MCF 10A (cell line): ENCODE measurements at places on chromosomes 1 and 21. TPM values are rescaled to one million over a fixed set of nuclear protein-coding genes. Genes with fewer than 3 reads are reported as not detected.
A peak's percentile ranks its signal among the peaks of the same experiment; 100 is the strongest.

- no peak for DNase-seq
- H3K27me3 ChIP-seq: no peaks in the 10 kb centered on the region
- H3K4me3 ChIP-seq: no peak overlapping the region
- no peaks in the 10 kb centered on the region for H3K36me3 ChIP-seq
These were observed 44.2 kb upstream of the ZNF326 start for GRCh38 chr1:89950703-89951102.

- H3K4me1 ChIP-seq: peaks cover 10% of the 10 kb centered on the region
- no peak overlapping the region for H3K4me3 ChIP-seq
- DNase-seq: no peak
- H3K27me3 ChIP-seq: no peaks in the 10 kb centered on the region
- H3K36me3 ChIP-seq: no peaks in the 10 kb centered on the region
These were observed 45.0 kb upstream of the ETS2 start for GRCh38 chr21:38760762-38761155.

- no peaks in the 10 kb centered on the region for H3K27me3 ChIP-seq
- H3K4me1 ChIP-seq: no peaks in the 10 kb centered on the region
- no peak overlapping the region for H3K4me3 ChIP-seq
- H3K36me3 ChIP-seq: peaks cover 92% of the 10 kb centered on the region
These were observed 85.7 kb downstream of the NRDC start for GRCh38 chr1:51792864-51793263.

The SPRR5 gene
- not detected in 2 replicates for total RNA-seq

The KCNJ9 gene
- 0.07 TPM in 1 of 2 replicates, not detected in the other for total RNA-seq

The LAX1 gene
- not detected in 2 replicates for total RNA-seq

The MSH4 gene
- 0.17 and 0.21 TPM in 2 replicates for total RNA-seq

The BCAR3 gene
- 83.6 and 130 TPM in 2 replicates for total RNA-seq

DNA sequence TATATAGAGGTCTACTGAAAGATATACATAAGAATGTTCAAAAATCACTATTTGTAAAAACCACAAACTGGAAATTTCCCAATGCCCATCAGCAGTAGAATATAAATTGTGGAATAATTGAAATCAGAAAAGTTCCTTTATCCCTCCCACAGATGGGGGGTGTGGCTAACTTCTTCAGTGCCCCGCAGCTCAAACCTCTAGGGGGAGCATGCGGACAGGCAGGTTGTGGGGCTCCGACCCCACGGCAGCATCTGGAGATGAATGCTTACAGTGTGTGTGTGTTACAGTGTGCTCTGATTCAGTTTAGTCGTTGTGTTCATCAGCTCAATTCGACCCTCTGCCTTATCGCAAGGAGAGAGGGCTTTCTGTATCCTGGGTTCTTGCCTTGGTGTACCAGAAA, 262.1 kb upstream of the LRRC7 start:
- H3K27me3 ChIP-seq: no peaks in the 10 kb centered on the region
- no peak overlapping the region for H3K27ac ChIP-seq
- peak; percentile 39 for DNase-seq

The LCE3D gene
- total RNA-seq: 0.75 TPM in 1 of 2 replicates, not detected in the other

DNA sequence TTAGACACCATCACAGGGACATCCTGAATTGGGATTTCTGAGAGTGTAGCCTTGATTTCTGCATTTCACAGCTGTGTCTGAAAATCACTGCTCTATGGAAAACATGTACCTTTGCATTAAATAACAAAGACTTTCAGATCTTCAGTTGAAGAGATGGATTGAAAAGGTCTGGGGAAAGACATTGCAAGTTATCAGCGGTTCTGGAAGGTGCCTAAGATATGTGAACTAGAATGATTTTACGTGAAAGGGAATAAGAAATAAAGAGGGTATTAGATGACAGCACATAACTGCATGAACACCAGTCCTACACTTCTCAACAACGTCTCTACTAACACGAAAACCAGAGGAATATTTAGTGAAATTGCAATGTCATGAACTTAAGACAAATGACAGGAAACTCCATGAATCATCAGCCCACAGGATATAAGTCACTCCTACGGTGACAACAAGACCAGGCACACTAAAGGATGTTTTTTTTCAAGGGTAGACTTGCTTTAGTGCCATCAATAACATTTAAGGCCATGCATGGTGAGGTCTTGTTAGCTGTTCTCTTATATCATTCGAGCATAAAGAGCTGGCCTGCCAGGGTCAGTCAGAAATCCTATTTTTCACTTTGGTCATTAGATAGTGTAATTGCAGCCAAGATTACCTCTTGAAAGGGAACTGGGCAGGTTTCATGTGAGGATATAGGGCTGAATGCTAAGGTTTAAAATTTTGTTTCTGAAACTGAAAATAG, 283.1 kb downstream of the GRIK1 start:
- H3K4me1 ChIP-seq: peaks cover 8% of the 10 kb centered on the region
- H3K27ac ChIP-seq: peak overlapping the region; percentile 7
- no peak overlapping the region for H3K4me3 ChIP-seq
- DNase-seq: peak; percentile 66
- no peaks in the 10 kb centered on the region for H3K36me3 ChIP-seq

The F13B gene
- total RNA-seq: not detected in 2 replicates

DNA sequence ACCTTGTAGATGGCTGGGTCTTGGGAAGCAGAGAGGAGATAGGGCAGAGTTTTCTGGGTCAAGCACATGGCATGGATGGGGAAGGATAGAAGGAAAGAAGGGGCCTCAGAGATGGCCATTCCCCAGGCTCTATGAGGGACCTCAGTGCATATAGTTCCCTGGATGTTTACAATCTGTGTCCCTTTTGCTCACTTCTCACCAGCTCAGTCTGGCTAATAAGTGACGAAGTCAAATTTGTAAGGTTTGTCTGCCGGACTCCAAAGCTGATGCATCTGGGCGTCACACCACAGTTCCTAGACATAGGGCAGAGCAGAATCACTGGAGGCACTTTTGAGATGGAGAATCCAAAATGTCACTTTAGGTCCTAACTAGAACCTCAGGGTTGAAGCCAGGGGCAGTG, 416.4 kb upstream of the PROX1 start:
- no peaks in the 10 kb centered on the region for H3K4me1 ChIP-seq
- H3K4me3 ChIP-seq: no peak overlapping the region
- H3K36me3 ChIP-seq: no peaks in the 10 kb centered on the region
- no peak for DNase-seq
- no peak overlapping the region for H3K27ac ChIP-seq

The NEK2 gene
- total RNA-seq: 33.4 and 44.5 TPM in 2 replicates

The GSTM1 gene
- not detected in 2 replicates for total RNA-seq

The DLGAP3 gene
- total RNA-seq: 0.14 and 0.52 TPM in 2 replicates

DNA sequence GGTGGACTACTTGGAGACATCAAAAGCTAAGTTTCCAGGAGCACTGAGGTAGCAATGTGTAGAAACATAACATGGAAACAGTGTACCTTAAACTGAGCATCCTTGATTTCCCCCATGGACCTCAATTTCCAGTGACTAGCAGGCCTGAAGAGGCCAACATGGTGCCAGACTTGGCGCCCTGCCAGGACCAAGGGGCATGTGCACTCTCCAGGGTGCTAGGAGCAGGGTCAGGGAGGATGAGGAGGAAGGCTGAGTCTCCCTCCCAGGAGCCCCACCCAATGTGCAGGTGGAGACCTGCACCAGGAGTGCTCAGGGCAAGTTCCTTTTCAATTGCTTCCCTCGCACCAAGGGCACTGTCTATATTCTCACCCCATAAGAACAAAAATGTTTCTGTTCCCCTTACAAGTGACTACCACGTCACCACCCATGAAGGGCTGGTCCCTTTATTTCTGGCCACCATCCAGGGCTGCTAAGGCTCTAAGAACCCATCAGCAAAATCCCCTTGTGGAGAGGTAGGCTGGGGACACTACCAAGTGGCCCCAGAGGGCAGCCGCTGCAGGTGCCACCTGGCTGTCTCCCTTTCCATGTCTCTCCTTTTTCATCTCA, 39.2 kb downstream of the MX1 start:
- peaks cover 32% of the 10 kb centered on the region for H3K27me3 ChIP-seq
- no peaks in the 10 kb centered on the region for H3K4me1 ChIP-seq
- no peak for DNase-seq
- H3K27ac ChIP-seq: no peak overlapping the region

DNA sequence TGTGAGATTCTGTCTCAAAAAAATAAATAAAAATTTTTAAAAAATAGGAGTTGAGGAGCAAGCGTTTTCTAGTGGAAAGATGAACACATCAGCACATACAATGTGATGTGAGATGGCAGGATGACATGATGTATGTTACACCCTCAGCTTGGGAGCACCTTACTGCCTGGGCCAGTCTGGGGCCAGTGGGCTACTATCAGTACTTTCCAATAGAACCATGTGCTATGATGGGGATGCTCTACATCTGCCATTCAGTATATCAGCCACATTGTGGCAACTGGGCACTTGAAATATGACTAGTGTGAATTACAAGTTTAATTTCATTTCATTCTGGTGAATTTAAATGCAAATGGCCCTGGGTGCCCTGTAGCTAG, 156.0 kb downstream of the PGBD5 start:
- peaks cover 46% of the 10 kb centered on the region for H3K36me3 ChIP-seq
- DNase-seq: no peak
- no peaks in the 10 kb centered on the region for H3K27me3 ChIP-seq
- H3K27ac ChIP-seq: no peak overlapping the region
- no peak overlapping the region for H3K4me3 ChIP-seq

DNA sequence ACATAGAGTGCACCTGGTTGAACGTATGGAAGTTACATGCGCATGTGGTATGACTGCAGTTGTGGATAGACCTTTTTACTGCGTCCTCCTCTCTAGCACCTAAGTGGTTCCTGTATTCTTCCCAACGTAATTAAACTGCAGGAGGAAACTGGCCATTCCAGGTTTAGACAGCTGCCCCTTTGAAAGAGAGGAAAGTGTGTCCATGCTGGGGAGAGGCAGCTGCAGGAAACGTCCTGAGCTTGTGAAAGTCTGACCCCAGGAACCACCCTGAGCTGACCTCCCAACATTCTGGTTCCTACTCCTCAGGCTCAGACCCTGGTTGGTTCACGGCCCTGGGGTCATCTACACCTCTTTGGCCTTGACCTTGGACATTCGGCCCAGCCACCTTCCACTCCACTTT, 309.3 kb downstream of the DISC1 start:
- H3K36me3 ChIP-seq: no peaks in the 10 kb centered on the region
- peaks cover 21% of the 10 kb centered on the region for H3K4me1 ChIP-seq
- no peaks in the 10 kb centered on the region for H3K27me3 ChIP-seq
- no peak overlapping the region for H3K4me3 ChIP-seq
- DNase-seq: no peak

The ZYG11A gene
- not detected in 2 replicates for total RNA-seq

DNA sequence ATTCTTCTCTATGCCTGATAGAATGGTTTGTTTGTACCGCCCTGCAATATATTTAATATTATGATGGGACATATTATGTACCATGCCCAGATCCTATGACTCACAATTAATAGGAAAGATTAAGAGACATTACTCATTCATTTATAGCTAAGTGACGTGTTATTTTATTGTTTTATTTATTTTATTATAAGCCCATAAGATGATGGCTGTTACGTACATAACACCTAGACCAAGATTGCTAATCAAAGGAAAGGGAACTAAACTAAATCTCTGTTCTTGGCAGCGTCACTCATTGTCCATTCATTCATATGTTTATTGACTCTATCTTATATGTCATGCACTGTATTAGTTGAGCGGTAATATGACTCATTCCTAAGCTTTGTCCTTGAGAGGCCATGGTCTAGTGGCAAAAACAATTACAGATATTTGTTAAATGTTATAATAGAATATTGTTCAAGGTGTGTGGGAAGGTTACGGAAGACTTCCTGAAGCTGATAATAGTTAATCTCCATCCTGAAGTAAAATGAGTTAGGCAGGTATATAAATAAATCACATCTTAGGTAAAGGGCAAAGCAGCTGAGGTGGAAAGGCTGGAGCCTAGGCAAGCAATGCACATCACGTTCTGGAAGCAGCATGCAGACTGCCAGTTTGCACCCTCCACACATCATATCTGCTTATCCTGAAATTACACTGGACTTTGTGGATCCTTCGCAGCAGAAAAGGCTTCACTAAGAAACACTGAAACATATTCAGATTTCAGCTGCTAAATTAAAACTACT, 16.6 kb upstream of the CD55 start:
- H3K27ac ChIP-seq: no peak overlapping the region
- peak; percentile 80 for DNase-seq
- H3K27me3 ChIP-seq: no peaks in the 10 kb centered on the region
- H3K4me1 ChIP-seq: peaks cover 30% of the 10 kb centered on the region
- no peaks in the 10 kb centered on the region for H3K36me3 ChIP-seq

The CEP104 gene
- 68.7 and 74.1 TPM in 2 replicates for total RNA-seq

- no peak overlapping the region for H3K4me3 ChIP-seq
- no peak overlapping the region for H3K27ac ChIP-seq
- no peaks in the 10 kb centered on the region for H3K27me3 ChIP-seq
- H3K36me3 ChIP-seq: no peaks in the 10 kb centered on the region
- DNase-seq: peak; percentile 79
- peaks cover 19% of the 10 kb centered on the region for H3K4me1 ChIP-seq
These were observed 61.4 kb upstream of the DIRAS3 start for GRCh38 chr1:68111519-68112436.

The ZSWIM5 gene
- 0.14 and 0.32 TPM in 2 replicates for total RNA-seq

DNA sequence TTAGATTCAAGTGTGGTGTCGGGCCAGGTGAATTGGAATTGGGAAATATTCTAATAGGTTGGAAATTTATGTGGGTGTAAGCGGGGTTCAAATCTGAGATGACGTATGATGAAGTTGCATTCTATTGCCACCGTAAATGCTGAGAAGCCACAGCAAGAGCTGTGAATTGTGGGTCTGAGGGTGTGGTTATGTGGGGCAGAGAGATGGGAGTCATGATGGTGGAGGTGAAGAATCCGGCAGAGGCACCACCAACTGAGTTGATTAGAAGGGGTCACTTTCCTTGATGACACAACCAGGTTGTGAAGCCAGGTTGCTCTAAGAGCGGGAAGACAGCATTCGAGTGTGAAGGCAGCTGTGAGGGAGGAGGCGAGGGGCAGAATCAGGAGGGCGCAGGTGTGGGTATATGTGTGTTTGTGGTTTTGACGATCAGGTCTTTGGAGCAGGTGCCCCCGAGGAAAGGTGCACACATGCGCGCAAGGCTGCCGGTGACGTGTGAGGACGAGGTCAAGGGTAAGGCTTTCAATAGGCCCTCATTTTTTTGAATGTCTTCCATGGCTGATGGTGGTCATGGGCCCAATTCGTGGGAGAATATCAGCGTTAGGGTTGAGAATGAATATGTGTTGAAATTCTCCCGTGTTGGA, 18.7 kb downstream of the LRRC3 start:
- no peak overlapping the region for H3K27ac ChIP-seq
- H3K36me3 ChIP-seq: no peaks in the 10 kb centered on the region
- no peaks in the 10 kb centered on the region for H3K4me1 ChIP-seq
- H3K4me3 ChIP-seq: no peak overlapping the region
- no peaks in the 10 kb centered on the region for H3K27me3 ChIP-seq

DNA sequence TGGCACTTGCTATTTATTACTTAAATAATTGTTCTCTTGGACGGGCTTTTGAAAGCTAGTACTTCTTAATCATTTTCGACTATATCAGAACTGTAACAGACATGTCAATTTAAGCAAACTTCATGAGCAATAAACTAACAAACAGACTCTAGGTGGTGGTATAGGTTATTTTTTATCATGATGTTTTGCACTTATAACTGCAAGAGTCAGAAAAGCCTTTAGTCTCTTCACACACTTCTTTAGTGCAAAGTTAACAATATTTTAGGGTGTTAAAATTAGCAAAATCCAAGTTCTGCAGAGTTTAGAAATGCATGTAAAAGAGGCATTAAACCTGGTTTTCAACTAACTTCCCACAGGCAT, 2.2 kb downstream of the NRIP1 start:
- H3K4me3 ChIP-seq: peak overlapping the region; percentile 77
- H3K4me1 ChIP-seq: peaks cover 39% of the 10 kb centered on the region
- peak overlapping the region; percentile 80 for H3K27ac ChIP-seq
- H3K27me3 ChIP-seq: no peaks in the 10 kb centered on the region
- peak; percentile 42 for DNase-seq
